ENCODE measurements at places on chromosomes 4 and X.

GRCh38 chr4:89347363-89348025, 39.9 kb upstream of the GPRIN3 start:
- no peaks in the 10 kb centered on the region for H3K27me3 ChIP-seq
- H3K36me3 ChIP-seq = no peaks in the 10 kb centered on the region
- no peak for DNase-seq
- no peaks in the 10 kb centered on the region for H3K4me1 ChIP-seq
- no peak overlapping the region for H3K27ac ChIP-seq
- no peak overlapping the region for H3K4me3 ChIP-seq

DNA sequence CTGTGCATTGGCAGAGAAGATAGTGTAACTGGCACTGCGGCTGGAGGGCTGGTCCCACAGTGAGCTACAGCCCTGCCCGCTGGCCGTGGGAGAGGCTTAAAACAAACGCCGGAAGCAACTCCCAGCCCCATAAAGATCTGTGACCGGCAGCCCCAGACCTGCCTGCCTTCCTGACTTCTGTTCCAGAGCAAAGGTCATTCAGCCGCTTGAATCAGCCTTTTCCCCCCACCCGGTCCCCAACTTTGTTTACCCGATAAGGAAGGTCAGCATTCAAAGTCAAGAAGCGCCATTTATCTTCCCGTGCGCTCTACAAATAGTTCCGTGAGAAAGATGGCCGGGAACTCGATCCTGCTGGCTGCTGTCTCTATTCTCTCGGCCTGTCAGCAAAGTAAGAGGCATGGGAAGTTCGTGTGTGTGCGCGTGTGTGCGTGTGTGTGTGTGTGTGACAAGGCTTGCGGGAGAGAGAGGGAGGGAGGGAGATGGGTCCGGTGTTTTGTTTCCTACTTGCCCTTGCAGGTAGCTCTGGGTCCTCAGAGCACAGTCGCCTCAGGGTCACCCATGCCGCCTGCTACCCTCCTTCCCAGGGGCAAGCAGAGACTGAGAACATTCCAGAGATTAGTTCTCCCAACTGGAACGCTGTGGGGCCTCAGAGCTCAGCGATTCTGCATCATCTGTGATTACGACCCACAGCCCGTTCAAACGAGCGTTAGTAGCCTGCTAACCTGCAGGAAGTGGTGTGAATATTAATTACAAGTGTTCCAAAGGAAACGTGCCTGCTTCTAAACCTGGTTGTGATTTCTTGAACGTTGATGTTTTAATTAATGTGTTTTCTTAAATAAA, at the start of gene MGST2:
Gene MGST2, plus strand, starts transcription at position 130 of the 840 bp plus-strand sequence. Its CDS starts 201 bp downstream, at position 331.
- H3K27ac ChIP-seq = peak within 1 kb of the TSS; percentile 91
- H3K27me3 ChIP-seq = no peaks in the 10 kb centered on the region
- H3K4me1 ChIP-seq = peaks cover 32% of the 10 kb centered on the region
- no peaks in the 10 kb centered on the region for H3K36me3 ChIP-seq

DNA sequence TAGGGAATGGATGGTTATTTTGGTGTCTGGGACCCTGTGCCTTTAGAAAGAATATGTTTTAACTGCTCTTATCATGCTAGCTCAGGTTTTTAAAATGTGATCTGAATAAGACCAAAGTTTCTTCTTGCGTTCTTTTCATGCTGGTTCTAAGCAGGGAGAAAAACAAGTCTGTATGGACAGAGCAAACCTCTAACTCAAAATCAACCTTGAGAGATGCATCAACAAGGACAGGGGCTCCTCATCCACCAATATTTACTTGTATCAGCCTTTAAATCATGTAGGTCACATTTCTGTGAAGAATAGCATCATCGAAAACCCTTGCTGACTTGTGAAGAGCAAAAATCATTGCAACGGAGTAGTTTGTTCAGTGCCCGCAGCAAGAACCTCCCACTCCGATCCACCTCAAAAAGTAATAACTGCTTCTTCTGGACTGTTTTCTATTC, 1.2 kb downstream of the ATP10D start:
- H3K4me1 ChIP-seq = peaks cover 65% of the 10 kb centered on the region
- H3K27me3 ChIP-seq = no peaks in the 10 kb centered on the region
- H3K36me3 ChIP-seq = no peaks in the 10 kb centered on the region
- peak overlapping the region; percentile 75 for H3K4me3 ChIP-seq
- DNase-seq = no peak
- H3K27ac ChIP-seq = peak overlapping the region; percentile 83

DNA sequence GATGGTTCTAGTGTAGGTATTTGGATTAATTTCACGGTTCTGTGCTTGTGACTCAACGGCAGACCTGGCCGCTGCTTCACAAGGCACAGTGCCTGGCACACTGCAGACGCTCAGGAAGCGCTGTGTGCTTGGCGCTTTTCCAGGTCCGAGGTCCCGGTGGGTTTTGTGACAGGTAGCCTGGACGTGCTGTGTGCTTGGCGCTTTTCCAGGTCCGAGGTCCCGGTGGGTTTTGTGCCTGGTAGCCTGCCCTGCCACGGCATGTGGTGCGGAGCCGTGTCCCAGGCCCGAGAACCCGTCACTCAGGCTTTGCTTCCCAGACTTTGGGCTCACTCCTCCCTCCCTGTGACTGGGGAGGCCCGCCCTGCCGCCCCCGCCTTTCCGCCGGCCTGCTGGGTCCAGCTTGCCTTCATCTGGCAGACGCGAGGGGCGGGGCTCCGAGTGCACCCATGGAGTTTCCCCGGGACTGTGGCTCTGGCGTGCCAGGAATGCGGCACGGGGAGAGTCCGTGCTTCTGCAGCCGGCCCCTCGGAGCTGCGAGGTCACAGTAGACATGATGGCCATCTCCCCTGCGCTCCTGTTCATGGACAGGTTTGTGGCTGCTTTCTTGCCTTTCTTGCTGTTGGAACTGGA, 44.2 kb downstream of the TBC1D14 start:
- no peaks in the 10 kb centered on the region for H3K36me3 ChIP-seq
- no peaks in the 10 kb centered on the region for H3K27me3 ChIP-seq
- H3K4me3 ChIP-seq = no peak overlapping the region

- peaks cover 16% of the 10 kb centered on the region for H3K4me1 ChIP-seq
- DNase-seq = no peak
- H3K27ac ChIP-seq = no peak overlapping the region
- H3K36me3 ChIP-seq = no peaks in the 10 kb centered on the region
These were observed 40.9 kb downstream of the SEPTIN11 start for GRCh38 chr4:76990288-76991080.

- DNase-seq = no peak
- no peak overlapping the region for H3K4me3 ChIP-seq
- no peaks in the 10 kb centered on the region for H3K27me3 ChIP-seq
- H3K4me1 ChIP-seq = no peaks in the 10 kb centered on the region
- H3K27ac ChIP-seq = no peak overlapping the region
- H3K36me3 ChIP-seq = no peaks in the 10 kb centered on the region
These were observed 484.7 kb downstream of the PCDH7 start for GRCh38 chr4:31204874-31205273.

DNA sequence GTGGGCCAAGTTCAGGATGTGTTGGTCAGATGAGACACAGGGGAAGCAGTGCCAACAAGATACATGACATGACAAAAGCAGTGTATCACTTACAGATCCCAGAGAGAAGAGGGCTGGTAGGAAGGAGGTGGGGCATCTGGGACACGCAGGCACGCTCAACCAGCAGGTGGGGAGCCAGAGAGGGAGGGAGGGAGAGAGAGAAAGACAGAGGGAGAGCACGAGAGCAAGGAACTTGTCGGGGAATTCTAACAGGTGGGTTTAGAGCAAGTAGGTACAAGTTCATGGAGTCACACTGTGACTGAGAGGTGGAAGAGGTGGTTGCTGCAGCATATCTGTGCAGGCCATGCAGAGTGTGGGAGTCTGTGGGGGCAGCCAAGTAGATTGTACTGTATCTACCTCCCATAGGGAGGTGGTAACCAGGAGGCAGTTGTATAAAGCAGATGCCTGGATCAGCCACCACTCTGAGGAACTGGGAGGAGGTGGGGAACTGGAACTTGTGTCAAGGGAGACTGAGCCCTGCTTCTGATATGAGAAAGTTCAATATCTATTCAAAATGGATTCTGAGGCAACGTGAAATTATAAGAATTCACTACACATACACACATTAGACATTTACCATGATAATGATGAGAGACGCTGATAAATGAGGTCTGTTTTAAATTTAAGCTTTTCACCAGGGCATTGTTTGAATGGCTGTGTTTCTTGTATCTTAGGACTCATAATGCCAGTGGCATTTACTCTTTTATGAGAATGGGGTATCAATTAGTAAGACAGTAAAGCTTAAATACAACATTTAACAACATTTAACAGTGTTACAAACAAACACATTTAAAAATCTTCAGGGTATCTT, 43.7 kb downstream of the BBS12 start:
- no peak for DNase-seq
- H3K27ac ChIP-seq = no peak overlapping the region
- no peak overlapping the region for H3K4me3 ChIP-seq
- H3K27me3 ChIP-seq = peaks cover 8% of the 10 kb centered on the region

DNA sequence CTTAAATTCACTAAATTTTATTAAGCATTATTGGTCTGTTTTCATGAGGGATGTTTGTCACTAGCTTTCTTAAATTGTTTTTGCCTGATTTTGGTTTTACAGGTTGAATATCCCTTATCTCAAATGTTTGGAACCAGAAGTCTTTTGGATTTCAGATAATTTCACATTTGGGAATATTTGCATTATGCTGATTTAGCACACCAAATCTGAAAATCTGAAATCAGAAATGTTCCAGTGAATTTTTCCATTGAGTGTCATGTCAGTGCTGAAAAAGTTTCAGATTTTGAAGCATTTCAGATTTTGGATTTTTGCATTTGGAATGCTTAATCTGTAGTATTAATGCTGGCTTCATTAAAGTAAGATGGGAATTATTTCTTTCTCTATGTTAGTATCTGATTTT, 14.7 kb downstream of the FAM193A start:
- no peaks in the 10 kb centered on the region for H3K27me3 ChIP-seq
- H3K27ac ChIP-seq = no peak overlapping the region
- H3K4me3 ChIP-seq = no peak overlapping the region
- H3K4me1 ChIP-seq = no peaks in the 10 kb centered on the region

GRCh38 chrX:153487590-153488071, 7.1 kb upstream of the BGN start:
- no peaks in the 10 kb centered on the region for H3K4me1 ChIP-seq
- DNase-seq = no peak
- no peak overlapping the region for H3K4me3 ChIP-seq
- H3K27me3 ChIP-seq = no peaks in the 10 kb centered on the region
- H3K27ac ChIP-seq = no peak overlapping the region

- H3K4me3 ChIP-seq = no peak overlapping the region
- H3K27me3 ChIP-seq = no peaks in the 10 kb centered on the region
- no peaks in the 10 kb centered on the region for H3K36me3 ChIP-seq
- DNase-seq = no peak
- H3K4me1 ChIP-seq = no peaks in the 10 kb centered on the region
These were observed 53.4 kb downstream of the PALLD start for GRCh38 chr4:168550064-168550766.

GRCh38 chr4:15668566-15669435, 12.8 kb upstream of the FAM200B start:
- H3K4me1 ChIP-seq = no peaks in the 10 kb centered on the region
- H3K4me3 ChIP-seq = no peak overlapping the region
- H3K27me3 ChIP-seq = no peaks in the 10 kb centered on the region
- DNase-seq = no peak

- H3K36me3 ChIP-seq = no peaks in the 10 kb centered on the region
- H3K4me3 ChIP-seq = no peak overlapping the region
- H3K27ac ChIP-seq = no peak overlapping the region
- no peaks in the 10 kb centered on the region for H3K27me3 ChIP-seq
These were observed 101.9 kb downstream of the AFF1 start for GRCh38 chr4:87036713-87037112.

- no peaks in the 10 kb centered on the region for H3K4me1 ChIP-seq
- no peak overlapping the region for H3K27ac ChIP-seq
- H3K27me3 ChIP-seq = no peaks in the 10 kb centered on the region
- no peaks in the 10 kb centered on the region for H3K36me3 ChIP-seq
- H3K4me3 ChIP-seq = no peak overlapping the region
These were observed 332.3 kb downstream of the ADGRL3 start for GRCh38 chr4:61532336-61533000.

- peak; percentile 62 for DNase-seq
- no peak overlapping the region for H3K27ac ChIP-seq
- H3K4me3 ChIP-seq = no peak overlapping the region
- H3K36me3 ChIP-seq = no peaks in the 10 kb centered on the region
These were observed 3.5 kb downstream of the AP1AR start for GRCh38 chr4:112234952-112235609.

DNA sequence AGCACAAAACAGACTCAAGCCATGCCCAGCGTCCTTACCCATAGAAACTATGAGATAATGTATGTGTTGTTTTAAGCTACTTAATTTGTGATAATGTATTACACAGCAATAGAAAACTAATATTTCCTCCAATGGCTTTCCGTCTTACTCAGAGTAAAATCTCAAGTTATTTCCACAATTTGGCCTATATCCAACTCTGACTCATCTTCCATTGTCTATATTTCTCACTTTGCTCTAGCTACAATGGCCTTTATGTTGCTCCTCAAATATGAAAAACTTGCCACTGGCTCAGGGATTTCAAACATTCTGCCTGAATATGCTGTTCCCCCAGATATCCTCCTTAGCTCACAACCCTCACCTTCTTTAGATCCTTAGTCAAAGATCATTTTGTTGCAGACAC, 31.6 kb downstream of the IQCM start:
- no peaks in the 10 kb centered on the region for H3K36me3 ChIP-seq
- no peaks in the 10 kb centered on the region for H3K4me1 ChIP-seq
- H3K27ac ChIP-seq = no peak overlapping the region
- no peak for DNase-seq
- no peaks in the 10 kb centered on the region for H3K27me3 ChIP-seq
- no peak overlapping the region for H3K4me3 ChIP-seq

DNA sequence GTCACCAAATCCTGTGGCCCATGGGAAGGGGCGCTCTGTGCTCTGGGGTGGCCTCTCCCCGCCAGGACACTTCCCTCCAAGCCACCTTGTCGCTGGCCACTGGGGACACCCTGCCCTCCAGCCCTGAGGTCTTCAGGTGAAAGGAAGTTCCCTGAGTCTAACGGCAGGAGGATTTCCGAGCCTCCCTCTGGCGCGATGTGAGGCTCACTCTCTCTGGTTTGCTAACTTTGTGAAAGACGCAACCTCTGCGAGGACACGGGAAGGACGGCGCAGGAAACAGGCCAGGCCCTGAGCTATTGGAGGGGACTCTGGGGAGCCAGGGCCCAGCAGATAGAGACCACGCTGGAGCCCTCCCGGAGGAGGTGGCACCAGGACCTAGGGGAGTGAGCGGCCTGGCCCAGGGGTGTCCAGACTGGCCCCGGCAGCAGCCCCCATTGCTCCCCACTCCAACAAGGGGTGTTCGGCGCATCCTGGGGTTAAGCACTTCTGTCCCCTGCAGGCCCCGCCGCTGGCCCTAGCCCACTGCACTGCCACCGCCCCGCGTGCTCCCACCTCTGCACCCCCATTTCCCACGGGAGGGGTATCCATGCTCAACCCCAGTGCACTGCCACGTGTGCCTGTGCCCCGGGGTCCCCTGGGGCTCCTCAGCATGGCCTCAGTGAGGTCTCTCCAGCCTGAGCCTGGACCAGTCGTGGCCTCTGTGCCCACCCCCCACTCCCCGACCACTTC, 72.2 kb upstream of the MXD4 start:
- H3K4me1 ChIP-seq = no peaks in the 10 kb centered on the region
- H3K36me3 ChIP-seq = no peaks in the 10 kb centered on the region

GRCh38 chr4:111632641-111633151, 512.6 kb upstream of the FAM241A start:
- no peaks in the 10 kb centered on the region for H3K27me3 ChIP-seq
- no peak for DNase-seq
- H3K27ac ChIP-seq = no peak overlapping the region
- no peak overlapping the region for H3K4me3 ChIP-seq
- no peaks in the 10 kb centered on the region for H3K4me1 ChIP-seq

Measured in DND-41 (cell line).